LoVo (cell line): ENCODE measurements at places on chromosomes 5 and 9.

DNA sequence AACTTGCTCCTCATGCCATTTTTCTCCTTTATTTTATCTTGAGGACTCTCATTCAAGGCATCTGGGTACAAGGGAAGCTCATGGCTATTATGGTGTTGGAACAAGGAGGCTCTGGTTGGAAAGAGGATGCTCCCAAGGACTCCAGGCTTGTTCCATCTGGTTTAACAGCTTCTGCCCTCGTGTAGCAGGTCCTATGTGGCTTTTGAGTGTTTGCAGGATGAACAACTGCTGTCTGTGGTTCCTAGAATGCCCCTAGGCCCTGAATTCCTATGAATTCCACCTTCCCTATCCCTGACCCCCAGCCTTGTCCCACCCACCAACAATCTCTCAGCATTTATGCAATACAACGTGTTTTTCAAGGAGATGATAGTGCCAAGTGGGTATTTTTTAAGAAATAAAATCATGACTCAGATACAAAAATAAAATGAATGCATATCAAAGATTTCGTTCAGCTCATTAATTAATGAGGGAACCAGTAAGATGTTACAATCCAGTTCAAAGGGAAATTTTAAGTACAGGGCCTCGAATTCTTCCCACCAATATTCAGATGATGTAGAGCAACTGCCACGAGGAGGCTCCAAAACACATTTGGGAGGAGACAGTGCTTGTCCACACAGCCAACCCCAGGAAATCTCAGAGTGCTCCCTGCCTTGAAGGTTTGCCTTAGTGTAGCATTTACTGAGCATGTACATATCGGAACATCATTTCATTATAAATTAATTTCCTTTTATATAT is 182.0 kb downstream of the MUSK start:
- DNase-seq = no peak

- no peak for DNase-seq
These were observed 69.7 kb downstream of the WNK2 start for GRCh38 chr9:93253633-93254032.

- peak; percentile 16 for DNase-seq
These were observed 372.5 kb upstream of the KCNN2 start for GRCh38 chr5:113989278-113989912.

DNA sequence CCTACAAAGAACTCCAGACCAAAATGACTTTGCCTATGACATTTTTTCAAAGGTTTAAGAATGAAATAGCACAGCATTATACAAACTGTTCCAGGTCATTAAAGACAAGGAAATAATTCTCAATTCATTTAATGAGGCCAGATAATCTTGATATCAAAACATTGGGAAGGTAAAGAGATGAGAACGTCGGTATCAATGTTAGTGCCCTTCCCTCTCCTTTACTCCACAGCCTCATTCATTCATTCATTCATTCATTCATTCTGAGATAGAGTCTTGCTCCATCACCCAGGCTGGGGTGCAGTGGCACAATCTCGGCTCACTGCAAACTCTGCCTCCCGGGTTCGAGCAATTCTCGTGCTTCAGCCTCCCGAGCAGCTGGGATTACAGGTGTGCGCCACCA is 64.0 kb downstream of the NACC2 start:
- no peak for DNase-seq

- no peak for DNase-seq
These were observed 469.5 kb upstream of the PIK3R1 start for GRCh38 chr5:67746103-67746502.

DNA sequence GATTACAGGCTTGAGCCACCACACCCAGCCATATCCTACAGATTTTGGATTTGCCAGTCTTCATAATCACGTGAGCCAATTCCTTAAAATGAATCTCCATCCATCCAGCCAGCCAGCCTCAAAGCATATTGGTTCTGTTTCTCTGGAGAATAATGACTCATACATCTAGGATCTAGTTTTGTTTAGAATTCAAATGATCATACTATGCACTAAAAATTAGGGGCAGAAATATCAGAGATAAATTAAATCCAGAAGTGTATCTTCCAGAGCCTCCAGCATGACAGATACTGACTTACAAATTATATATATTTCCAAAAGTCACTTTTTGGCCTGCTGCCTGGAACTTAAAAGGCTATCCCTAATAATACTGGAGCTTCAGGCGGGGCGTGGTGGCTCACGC is 119.1 kb upstream of the NR5A1 start:
- DNase-seq = no peak

DNA sequence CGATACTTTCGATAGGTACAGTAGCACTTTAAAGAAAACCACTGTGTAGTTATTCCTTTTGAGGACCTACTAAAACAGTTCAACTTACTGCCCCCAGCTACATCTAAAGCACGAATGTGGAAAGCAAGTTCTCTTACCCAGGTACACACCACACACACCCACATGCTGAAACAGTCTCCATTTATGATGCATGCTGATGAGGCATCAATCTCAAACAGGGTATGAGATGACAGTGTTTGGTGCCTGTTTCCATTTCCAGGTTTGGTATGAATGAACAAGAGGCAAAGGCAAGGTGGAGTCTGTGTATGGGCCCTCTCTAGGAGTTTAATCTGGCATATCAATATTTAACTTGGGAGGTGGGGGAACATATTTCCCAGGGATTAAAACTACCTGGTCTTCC is 13.9 kb downstream of the HMGXB3 start:
- no peak for DNase-seq

- peak; percentile 52 for DNase-seq
These were observed 101.7 kb upstream of the PITX1 start for GRCh38 chr5:135135530-135136226.

DNA sequence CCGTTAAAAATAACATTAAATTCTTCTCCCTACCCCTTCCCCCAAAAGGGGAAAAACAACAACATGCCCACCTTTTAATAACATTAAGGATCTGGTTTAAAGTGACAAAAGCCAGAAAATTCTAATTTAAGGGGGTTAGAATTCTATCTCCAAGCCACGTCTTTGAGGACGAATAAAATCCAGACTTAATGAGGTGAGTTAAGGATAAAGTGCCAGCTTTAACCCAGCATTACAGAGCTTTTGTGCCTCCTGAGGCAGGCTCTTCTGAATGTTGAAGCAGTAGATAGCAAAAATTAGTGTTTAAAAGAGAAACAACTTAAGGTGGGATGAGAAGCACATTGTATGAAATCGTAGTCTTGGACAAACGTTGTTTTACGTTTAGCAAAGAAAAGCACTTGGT is 329.0 kb upstream of the MPDZ start:
- no peak for DNase-seq

- DNase-seq = peak; percentile 43
These were observed 739 bp downstream of the CARD9 start for GRCh38 chr9:136372561-136373299.

DNA sequence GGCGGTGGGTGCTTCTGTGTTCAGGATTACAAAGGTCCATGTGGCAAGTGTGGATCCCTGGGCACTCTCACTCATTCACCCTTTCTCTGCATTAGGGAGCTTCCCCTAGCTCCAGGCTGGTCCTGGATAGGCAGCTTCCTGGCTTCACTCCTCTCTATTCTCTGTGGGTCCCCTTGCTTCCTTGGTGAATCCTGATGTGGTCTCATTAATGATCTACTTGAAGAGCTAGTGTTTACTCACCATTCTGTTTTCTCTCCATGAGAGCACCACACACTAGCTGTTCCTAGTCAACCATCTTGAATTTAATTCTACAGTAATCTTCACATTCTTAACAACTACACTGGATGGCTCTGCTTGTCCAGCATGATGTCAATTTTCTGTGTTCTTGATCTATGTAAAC is 90.0 kb upstream of the PLPPR1 start:
- no peak for DNase-seq

GRCh38 chr5:68287976-68288706 is 72.6 kb downstream of the PIK3R1 start:
- DNase-seq = peak; percentile 41

GRCh38 chr9:19631181-19631580 is 157.7 kb downstream of the SLC24A2 start:
- DNase-seq = no peak

DNA sequence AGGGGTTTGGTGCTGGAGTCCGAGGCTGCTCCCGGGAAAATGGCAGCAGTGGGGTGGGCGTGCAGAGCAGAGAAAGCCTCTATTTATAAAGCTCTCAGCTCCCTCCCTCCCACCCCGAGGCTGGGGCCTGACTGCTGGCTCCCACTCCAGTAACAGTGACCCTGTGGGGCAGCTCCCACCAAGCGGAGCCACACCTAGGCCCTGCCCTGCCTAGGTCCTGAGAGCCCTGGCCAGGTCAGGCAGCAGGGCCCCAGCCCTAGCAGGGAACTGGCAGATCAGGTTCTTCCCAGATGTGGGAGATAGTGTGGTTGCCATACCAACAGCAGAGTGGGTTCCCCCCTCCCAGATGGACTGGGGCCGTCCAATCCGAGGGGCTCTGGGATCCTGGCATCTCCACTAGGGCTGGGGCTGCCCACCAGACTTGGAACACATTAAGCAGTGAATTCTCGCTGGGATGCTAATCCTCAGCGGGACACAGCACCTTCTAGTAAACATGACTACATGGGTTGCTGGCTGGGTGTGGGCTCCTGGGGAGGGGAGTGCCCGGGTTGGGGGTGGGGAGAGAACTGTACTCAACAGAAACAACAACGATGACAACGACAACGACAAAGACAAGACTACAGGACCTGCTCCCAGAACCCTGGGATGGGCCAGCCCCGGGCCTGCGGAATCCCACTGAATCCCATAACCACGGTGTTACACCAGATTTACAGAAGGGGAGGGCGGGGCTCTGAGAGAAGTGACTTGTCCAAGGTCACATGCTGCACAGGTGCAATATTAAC is 1.5 kb downstream of the SH3GLB2 start:
- no peak for DNase-seq

- no peak for DNase-seq
These were observed 84.5 kb upstream of the MAN2A1 start for GRCh38 chr5:109605207-109605730.

DNA sequence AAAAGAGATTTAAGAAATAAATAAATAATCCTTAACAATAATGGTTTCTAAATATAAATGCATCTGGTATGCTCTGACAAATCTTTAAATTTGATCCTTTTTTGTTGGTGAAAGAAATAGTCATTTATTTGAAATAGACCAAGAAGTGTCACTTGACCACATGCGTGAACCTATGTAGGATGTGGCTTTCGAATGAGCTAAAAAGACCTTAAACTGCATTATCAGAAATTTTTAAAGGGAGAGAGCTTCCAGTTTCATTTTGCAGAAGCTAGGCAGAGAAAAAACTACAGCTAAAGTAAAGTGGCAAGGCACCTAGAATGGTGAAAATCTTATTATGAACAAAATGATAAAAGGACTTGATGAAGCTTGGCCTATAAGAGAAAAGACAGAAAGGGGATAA is 309.2 kb upstream of the EFNA5 start:
- no peak for DNase-seq

GRCh38 chr9:124877021-124877782 is 15.3 kb downstream of the ARPC5L start:
- no peak for DNase-seq

GRCh38 chr5:177403102-177403791 is 2.8 kb upstream of the PFN3 start:
- peak; percentile 33 for DNase-seq

DNA sequence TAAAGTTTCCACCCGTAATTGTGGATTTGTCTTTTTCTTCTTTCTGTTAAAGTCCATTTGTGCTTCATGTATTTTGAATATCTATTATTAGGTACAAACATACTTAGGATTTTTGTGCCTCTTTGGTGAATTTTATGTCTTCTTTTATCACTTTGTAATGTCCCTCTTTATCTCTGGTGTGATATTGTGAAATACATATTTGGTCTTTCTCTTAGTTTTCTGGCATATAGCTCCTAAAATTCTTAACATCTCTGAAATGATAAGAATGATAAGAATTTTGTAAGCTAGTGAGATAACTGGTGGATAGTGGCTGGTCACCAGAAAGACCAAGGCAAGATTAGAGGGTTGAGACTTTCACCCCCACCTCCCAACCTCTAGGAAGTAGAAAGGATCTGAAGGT is 111.1 kb downstream of the KCTD16 start:
- no peak for DNase-seq

DNA sequence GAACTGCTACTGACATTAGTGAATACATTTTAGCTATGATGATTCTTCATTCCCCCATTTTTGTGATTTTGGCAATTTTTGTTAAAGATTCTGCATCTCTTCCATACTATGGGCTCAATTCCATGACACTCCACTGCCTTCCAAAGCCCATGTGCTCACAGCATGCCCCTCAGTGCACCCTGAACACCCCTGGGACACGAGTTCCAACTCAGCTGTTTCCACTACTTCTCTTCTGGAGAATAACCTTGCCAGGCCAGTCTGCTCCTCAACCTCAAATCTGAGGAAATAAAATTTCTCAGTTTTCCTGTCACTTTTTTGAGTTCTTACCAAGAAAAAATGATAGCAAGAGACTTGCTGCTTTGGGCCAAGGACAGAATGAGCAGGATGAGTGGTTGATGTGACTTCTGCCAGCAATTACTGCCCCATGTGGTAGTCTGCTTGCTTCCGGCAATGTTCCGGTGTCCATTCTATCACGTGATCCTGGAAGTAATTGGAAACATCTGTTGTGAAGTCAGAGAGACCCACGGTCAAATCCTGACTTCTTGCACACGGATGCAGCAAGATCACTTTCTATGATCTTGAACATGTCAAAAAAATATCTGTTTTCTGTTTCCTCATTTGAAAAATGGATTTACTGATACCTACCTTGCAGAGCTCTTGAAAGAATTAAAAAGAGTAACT is 58.3 kb downstream of the EGFLAM start:
- no peak for DNase-seq

DNA sequence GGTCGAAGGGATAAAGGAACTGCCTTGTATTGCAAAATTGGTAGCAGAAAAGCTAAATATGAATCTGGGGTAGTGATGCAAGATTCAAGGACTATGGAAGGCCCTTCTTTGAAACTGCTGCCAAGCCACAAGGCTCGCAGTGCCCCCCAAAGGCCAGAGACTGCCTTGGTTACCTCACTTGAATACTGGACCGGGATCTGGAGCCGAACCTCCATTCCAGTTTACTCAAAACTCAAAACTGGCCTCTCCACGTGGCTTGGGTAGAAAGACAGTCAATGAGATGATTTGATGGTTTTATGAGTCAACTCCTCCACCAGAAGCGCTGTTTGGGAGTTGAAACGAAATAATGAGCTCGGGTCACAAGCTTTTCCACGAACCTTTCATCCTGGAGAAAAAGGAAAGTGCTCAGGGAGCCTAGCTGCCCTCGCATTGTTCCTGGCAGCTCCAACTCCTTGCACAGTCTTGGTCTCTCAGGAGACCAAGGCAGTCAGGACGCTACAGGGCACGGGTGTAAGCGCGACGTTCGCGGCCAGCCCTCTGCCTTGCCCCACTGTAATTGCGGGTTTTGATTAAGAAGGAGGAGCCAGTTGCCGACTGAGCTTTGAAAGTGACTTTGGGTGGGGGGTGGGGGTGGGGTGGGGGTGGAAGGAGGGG is 2.8 kb downstream of the ST8SIA4 start:
- no peak for DNase-seq
